ENCODE measurements at places on chromosomes 1 and 21.

DNA sequence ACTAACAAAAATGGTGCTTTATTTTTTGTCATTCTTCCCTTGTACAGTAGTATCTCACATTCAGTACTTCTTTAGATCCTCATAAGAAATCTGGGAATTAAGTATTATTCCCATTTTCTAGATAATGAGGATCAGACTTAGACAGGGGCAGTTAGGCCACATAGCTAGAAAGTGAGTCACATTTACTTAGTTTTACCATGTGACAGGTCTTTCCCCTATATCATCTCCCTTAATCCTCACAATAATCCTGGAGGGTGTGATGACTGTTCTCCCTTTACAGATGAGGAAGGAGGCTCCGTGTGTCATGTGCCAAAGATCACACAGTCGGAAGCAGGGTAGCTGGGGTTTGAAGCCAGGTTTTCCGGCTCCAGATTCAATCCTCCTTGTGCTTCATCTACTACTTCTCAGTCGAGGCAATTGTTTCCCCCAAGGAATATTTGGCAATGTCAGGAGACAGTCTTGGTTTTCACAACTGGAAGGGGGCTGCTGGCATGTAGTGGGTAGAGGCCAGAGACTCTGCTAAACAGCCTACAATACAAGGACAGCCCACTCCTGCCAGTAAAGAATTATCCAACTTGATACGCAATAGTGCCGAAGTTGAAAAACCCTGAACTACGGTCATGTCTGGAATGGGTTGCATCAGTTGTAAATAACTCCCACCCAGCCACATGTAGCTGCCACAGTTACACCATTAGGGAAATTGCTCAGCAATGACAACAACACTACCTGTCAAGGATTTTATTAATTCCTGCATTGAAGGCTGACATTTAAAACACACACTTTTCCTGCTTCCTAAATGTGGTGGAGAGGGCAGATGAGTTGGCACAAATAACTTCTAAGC, 54.5 kb downstream of the C8B start:
- DNase-seq = no peak

GRCh38 chr1:174932587-174932986, 67.2 kb upstream of the CACYBP start:
- no peak for DNase-seq

DNA sequence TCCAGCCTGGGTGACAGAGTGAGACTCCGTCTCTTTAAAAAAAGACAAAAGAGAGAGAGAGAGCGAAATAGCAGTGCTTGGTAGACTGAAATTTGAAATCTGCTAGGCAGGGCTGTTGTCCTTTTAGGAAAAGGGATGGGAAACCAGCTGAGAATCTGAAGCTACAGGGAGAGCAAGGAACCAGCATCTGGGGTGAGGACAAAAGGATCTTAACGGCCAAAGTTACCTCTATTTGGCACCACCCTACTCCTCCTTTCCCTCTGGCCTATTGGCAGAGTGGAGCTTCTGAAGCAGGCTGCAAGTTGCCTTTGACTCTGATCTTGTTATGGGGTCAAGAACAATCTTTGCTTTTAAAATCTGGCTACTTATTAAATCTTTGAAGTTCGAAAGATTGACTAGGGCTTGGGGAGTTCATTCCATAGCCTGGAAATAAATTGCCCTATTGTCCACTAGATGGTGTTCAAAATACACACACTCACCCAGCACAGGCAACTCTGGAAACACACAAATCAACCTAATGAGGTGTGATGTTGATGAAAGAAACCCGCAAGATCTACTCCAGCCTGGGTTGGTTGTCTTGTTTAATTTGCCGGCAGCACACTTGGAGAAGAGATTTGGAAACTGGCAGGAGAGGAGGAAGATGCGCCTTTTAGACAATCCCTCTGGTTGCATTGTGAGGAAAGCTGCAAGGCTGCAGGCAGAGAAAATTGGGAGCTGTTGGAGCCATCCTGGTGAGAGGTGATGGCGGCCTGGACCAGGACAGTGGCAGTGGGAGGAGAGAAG, 16.5 kb upstream of the PARP1 start:
- no peak for DNase-seq

DNA sequence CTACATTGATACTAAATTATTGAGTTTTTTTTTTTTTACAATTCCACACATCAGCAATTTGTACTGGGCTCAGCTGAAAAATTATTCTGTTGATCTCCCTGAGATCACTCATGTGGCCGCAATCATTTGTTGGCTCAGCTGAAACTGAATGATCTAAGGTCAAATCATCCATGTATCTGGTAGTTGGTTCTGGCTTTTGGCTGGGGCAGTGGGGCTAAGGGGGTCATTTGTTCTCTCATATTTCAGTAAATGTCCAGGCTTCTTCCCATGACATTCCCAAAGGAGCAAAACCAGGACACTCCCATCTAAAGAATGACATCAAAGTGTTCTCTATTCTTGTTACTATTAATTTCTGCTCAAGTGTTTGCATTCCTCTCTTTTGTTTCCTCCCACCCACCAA, 806.7 kb upstream of the ADGRL2 start:
- DNase-seq = no peak

- no peak for DNase-seq
Observed at GRCh38 chr1:43824795-43825194, 108.8 kb upstream of the ARTN start.

- no peak for DNase-seq
Observed at GRCh38 chr1:244849189-244849866, 13.9 kb downstream of the COX20 start.

DNA sequence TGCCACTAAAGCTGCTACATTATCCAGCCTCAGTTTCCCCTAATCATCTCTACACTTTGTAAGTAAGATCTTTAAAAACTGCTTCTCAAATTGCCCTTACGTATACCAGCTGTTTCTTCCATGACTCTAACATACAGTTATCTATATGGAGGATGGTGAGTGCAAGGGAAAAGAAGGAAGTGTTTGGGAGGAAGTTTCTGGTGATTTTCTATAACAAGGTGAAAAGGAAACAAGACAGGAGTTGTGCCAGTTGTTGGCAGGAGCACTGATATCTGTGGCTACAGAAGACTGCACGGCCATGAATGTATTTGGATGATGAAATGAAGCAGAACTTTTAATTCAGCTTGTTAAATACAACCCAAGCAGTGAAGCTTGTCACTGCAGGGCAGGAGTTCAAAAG, 32.3 kb upstream of the NHLH2 start:
- no peak for DNase-seq

- DNase-seq = no peak
Observed at GRCh38 chr1:232191560-232191959, 438.4 kb downstream of the SIPA1L2 start.

DNA sequence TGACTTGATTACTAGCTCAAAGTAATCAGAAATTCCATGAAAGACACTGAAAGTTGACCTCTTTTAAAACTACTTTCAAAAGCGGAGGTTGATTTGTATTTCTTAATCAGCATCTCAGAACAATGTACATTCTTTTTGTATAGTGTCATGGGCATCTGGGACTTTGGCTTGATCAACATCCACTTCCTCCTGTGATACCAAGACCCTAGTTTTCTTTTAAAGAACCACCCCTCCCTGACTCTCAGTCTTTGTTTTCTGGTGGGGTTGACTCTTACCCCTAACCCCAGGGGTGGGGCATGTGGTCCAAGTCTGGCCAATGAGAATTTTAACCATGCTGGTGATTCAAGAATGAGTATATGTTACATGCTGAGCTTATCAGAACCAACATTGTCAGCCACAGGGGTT, 21.7 kb upstream of the IRF2BP2 start:
- no peak for DNase-seq

GRCh38 chr21:17051054-17051453, 461.8 kb upstream of the CXADR start:
- DNase-seq = no peak

- DNase-seq = no peak
Observed at GRCh38 chr21:28687586-28687985, 305.1 kb downstream of the LTN1 start.

DNA sequence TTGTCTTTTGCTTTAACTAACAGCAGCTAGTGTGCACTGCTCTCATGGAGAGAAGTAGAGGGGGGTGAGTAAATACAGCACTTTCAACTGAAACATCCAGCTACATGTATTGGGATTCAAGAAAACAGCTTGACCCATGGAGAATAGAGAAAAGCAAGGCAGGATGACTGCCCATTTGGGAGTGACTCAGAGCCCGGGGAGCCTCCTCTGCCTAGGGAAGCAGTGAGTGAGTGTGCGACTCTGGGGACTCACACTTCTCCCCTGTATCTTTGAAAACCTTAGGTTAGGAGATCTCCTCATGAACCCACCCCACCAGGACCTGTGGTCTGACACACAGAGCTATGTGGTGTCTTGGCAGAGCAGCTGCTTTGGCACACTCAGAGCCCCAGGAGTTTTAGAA, 82.0 kb upstream of the PTGFR start:
- no peak for DNase-seq

- DNase-seq = no peak
Observed at GRCh38 chr1:33270379-33270778, 14.1 kb downstream of the ZNF362 start.

GRCh38 chr1:44962729-44963128, 23.7 kb downstream of the EIF2B3 start:
- no peak for DNase-seq

DNA sequence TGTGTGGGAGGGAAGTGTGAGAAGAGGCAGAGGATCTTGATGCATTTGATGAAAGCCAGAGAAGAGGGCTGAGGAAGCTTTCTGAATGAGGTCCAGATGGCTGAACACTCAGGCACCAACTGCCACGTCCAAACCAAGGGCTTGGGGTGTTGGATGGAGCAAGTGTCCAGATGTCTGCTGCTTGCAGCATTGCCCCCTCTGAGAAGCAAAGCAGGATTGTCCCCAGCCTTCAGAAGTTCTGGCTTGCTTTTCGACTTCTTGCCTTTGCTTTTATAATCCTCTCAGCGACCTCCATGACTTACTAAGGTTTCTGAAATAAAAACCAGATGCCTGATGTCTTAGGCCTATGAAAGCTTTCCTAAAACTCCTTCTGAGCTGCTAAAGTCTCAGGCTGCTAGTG, 182.5 kb downstream of the HUNK start:
- no peak for DNase-seq

DNA sequence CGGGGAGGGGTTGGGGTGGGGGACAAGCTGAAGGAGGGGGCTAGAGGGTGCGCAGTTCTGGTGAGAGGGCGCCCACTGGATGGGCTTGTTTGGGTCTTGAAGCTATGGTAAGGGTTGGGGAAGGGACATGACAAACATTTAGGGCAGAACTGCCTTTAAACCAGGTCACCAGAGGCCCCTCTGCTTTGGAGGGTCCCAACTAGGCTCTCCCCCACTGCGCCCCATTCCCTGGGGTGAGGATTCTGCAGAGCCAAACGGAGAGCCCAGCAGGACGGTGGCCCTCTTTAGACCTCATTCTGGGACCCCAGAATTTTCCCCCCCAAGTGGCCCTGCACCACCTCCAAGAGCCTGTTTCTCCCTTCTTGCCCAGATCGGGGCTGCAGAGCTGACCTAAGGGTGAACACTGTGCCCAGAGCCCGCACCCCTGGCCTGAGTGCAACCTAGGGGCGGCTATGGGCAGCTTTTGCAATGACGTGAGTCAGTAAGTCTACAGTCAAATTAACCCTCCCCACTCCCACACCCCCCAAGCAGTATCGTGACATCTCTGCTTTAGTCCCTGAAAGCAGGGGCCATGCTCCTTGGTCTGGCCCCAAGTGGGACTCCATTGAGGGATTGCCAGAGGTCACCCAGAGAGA, 593.8 kb downstream of the MATN1 start:
- no peak for DNase-seq

All from CD4-positive, alpha-beta T cell (primary cell).